ENCODE measurements at places on chromosomes 3 and 15. TPM values are rescaled to one million over a fixed set of nuclear protein-coding genes. Genes with fewer than 3 reads are reported as not detected.

AADAC gene
- not detected for total RNA-seq

TUSC7 gene
- not detected for total RNA-seq

SERPINI2 gene
- total RNA-seq, result 0.45 TPM

CHDH gene
- total RNA-seq, result 12.7 TPM

NEK11 gene
- 6.0 TPM for total RNA-seq

DNAH12 gene
- 0.77 TPM for total RNA-seq

LRRIQ4 gene
- not detected for total RNA-seq

SLC35G2 gene
- 2.1 TPM for total RNA-seq

SAMMSON gene
- total RNA-seq, result 0.55 TPM

ISLR gene
- 0.29 TPM for total RNA-seq

PXK gene
- total RNA-seq, result 22.0 TPM

DOCK3 gene
- 6.9 TPM for total RNA-seq

SAMD7 gene
- total RNA-seq, result not detected

KAT2B gene
- total RNA-seq, result 2.2 TPM

SLC28A2 gene
- 4.4 TPM for total RNA-seq

SOX14 gene
- total RNA-seq, result not detected

C3orf22 gene
- total RNA-seq, result not detected

TTLL13 gene
- not detected for total RNA-seq

MASP1 gene
- 0.57 TPM for total RNA-seq

CYP1A2 gene
- not detected for total RNA-seq

ANKDD1A gene
- 50.0 TPM for total RNA-seq

ADGRG7 gene
- 2.1 TPM for total RNA-seq

CFAP100 gene
- 0.44 TPM for total RNA-seq

FBXW12 gene
- total RNA-seq, result 0.13 TPM

TMCO5A gene
- not detected for total RNA-seq

AGBL1 gene
- total RNA-seq, result 0.07 TPM

ATP13A5 gene
- not detected for total RNA-seq

CPLX3 gene
- 0.63 TPM for total RNA-seq

OSBPL10 gene
- 37.0 TPM for total RNA-seq

KBTBD8 gene
- 4.7 TPM for total RNA-seq

PCNP gene
- total RNA-seq, result 192 TPM

KNG1 gene
- not detected for total RNA-seq

SYNM gene
- total RNA-seq, result 4.5 TPM

DCLK3 gene
- total RNA-seq, result 4.3 TPM

SLC9C1 gene
- 0.50 TPM for total RNA-seq

GOLGA6L10 gene
- 4.1 TPM for total RNA-seq

PSTPIP1 gene
- 1.4 TPM for total RNA-seq

GP9 gene
- not detected for total RNA-seq

TERC gene
- 8.6 TPM for total RNA-seq

KLHL24 gene
- total RNA-seq, result 39.9 TPM

HTR3E gene
- total RNA-seq, result not detected
